Left colon (tissue), 2 donors: ENCODE measurements at places on chromosomes 5 and 9.

GRCh38 chr5:135880278-135880677 is 15.4 kb downstream of the IL9 start:
- peak; percentile 23 for DNase-seq

DNA sequence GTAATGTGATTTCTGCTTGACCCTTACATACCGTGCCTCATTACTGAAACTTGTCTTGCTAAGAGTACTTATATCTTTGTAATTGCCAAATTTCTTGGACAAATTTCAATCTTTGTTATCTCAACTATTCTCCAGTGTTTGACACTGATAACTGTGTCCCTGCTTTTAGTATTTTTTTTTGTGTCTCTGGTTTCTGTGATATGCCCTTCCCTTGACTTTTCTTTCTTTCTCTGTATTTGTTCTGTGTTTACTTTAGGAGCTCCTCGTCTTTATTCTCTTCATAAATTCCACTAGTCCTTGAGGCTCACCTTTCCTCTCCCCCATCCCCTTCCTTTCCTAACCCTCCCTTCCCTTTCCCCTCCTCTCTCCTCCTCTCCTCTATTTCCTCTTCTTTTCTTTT is 123.7 kb upstream of the FBXL17 start:
- DNase-seq = no peak

DNA sequence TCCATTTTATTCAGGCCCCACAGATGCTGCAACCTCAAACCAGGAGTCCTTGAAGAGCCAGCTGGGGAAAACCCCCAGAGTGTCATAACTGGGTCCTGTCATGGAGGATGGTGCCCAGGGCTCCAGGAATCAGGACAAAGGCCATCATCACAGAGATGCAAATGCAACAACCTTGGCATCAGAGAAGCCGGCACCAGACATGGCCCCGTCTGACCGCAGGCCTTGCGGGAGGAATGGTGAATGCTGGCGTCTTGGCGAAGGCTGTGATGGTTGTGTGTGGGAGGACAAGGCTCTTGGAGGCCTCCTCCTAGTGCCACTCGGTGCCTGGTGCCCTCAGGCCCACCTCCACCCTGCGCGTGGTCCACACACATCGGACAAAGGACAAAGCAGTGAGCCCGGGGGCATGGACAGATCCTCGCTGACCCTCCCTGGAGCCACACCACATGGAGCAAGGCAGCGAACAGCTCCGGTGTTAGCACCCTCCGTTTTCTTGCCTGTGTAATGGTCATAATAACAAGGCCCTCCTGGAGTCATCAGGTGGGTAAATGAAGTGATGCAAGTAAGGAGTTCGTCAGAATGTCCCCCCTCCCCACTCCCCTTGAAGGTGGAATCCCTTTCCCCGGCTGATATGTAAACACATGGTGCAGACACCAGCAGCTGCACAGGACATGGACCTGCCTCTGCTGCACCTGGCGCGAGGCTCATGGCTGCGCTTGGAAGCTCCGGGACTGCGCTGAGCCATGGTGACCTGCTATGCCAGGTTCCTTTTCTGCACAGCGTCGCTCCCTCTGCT is 380.7 kb downstream of the IRX2 start:
- no peak for DNase-seq

DNA sequence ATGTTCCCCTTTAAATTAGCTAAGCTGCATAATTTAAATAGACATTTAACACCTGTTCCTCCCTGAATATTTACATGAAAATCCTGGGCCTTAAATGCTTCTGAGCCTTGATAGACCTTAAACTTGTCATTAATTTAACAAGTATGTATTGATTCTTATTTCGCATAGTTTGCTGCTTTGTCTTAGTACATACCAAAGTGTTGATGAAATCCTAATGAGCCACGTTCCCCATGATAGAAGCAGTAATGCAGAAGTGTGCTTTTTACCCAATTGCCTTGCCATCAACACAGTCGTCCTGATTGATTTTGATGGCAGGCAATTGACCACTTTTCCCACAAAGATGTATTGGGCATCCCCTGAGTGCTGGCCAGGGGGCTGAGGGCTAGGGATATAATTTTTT is 213.5 kb downstream of the SGCD start:
- DNase-seq = no peak

GRCh38 chr5:86542532-86542931 is 75.2 kb upstream of the COX7C start:
- DNase-seq = no peak

GRCh38 chr5:34656001-34656699 is at the start of gene RAI14:
RAI14 (plus strand) TSS chr5:34656328; CDS start chr5:34686920, 30,592 bp downstream.
- DNase-seq = peak; percentile 74

DNA sequence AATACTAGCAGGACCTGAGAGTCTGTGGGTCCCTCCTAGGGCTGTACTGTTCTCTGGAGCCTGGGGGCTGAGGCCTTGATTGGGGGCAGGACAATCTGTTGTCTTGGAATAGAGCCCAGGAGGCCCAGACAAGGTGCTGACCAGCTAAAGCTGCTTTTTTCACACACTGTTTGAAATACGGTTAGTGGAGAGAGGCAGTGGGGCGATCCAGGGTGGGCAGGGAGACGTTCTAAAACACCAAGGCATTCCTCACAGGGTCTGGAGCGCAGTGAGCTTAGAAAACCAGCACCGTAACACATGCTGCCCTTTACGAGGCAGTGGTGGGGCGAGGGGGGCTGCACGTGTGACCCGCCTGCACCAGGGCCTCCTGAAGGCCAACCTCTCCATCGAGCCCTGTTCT is 55.1 kb downstream of the EHMT1 start:
- no peak for DNase-seq

DNA sequence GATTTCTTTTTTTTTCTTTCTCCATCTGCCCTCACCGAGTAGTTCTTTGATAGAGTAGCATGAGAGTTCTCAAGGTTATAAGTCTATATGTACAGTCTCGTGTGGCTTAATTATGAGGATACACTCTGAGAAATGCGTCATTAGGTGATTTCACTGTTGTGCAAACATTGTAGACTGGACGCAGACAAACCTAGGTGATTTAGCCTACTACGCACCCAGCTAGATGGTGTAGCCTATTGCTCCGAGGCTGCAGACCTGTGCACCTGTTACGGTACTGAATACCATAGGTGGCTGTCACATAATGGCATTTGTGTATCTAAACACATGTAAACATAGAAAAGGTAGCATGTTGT is 26.9 kb upstream of the CORO2A start:
- no peak for DNase-seq

DNA sequence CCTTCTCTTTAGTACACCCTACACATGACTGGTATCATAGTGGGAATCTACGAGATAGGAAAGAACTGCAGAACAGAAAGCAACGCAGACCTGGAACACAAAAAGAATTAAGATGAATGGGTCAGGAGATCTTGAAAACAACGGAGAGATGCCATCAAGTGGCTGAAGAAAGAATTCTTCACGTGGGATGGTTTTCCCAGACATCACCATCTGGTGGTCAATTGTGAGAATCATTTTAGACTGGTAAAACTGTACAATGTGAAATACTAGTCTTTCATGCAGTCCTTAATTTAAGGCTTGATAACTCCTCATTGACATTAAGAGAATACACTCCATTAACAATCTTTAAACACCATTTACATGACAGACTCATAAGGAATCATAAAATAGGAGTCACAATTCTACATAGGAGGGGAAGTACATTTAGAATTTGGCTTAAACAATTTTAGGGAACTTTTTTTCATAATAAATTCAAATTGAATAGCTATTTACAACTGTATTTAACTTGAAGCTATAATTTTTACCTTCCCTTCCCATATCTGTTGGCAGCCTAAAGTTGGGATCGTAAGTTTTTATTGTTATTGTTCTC is 128.4 kb upstream of the TRPM3 start:
- no peak for DNase-seq

GRCh38 chr5:125325488-125326149 is 579.2 kb upstream of the ZNF608 start:
- no peak for DNase-seq

DNA sequence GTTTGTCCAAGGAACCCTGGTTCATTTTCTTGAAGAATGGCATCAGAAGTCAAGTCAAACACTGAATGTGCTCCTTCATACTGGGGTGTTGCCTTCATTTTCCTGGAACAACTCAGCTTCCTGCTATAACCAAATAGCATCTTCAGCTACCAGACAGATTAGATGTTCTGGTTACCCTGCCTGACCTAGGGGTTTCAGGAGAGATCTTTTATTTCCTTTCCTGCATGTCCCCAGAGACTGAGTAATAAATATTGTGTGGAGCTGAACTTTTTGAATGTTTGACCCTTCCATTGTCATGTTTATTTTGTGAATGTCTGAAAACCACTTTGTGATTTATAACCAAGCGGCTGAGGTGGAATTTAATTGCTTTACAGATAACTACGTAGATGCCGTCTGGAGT is 147.1 kb downstream of the IRX1 start:
- no peak for DNase-seq

DNA sequence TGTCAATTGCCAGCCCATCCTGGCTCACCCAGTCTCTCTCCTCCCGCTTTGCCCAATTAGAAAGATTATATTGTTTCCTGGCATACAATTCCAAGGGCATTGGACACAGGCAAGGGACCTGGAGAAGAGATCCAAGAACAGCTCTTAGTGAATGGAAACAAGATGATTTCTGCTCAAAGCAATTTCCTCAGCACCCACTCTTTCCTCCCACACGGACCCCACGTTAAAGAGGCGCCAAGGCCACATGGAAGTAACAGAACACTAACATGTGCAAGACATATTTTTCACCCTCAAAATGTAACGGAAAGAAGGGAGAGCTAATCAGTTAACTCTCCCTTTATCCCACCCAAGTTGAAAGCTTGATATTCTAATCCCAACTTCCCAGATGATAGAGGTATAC is 111.2 kb downstream of the LHFPL2 start:
- DNase-seq = no peak

DNA sequence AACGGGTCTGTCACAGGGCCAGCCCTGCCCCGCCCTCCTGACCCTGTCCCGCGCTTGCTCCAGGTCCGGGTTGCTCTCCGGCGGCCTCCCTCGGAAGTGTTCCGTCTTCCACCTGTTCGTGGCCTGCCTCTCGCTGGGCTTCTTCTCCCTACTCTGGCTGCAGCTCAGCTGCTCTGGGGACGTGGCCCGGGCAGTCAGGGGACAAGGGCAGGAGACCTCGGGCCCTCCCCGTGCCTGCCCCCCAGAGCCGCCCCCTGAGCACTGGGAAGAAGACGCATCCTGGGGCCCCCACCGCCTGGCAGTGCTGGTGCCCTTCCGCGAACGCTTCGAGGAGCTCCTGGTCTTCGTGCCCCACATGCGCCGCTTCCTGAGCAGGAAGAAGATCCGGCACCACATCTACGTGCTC is 4.2 kb downstream of the B4GALT7 start:
- no peak for DNase-seq

DNA sequence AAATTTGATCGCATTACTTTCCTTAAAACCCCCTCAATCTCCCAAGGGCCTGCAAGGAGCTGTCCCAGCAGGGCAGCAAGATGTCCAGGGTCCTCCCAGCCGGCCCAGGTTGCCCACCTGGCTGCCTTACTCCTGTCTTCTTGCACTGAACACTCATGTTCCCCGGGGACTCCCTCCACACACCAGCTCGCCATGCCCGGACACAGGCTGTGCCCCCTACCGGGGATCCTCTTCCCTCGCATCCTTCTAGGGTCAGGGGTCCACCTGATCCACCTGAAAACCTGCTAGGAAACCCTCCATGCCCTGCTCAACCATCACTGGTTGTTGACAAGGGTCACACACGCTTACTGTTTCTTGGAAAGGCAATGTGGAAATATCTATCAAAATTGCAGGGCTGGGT is 172.0 kb upstream of the MSX2 start:
- DNase-seq = no peak

- no peak for DNase-seq
Observed at GRCh38 chr9:6944093-6944551, 186.3 kb downstream of the KDM4C start.

DNA sequence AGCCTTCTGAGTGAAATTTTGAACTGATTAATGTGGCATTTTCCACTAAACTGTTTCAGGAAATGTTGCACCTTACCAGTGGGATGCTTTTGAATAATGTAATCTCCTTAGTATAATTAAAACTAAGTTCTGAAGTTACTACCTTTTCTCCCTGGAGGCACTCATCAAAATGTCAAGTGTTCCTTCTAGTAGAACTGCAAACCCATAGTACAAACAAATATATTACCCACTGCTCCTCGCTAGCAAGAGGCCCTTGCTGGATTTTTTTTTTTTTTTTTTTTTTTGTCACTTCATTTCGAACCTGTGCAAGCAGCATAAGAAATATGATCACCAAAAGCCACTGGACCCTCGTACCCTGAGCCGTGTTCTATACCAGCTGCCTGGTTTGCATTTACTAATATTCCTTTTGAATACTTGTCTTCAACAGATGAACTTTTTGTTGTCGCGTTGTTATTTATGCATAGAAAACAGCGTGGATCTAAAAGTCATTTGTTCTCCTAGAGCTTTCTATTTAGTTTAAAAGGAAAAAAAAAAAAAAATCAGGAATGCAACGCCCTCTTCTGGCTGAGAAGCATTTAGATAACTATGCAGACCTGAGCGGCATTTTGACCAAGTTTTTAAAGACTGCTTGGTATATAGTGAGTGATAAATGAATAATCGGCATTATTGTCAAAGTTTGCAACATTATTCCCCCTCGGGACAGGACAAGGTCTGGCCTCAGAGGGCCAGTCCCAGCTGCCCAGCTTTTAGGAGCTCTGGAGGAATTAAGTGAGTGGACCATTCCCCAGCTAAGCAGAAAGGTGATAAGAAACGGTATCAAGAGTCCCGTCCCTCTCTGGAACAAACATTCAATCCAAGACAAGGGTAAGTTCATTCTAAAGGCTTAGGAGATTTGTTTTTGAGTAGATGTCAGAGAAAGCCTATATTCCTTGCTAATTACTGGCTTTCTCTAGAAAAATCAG is 162.5 kb upstream of the KIF2A start:
- no peak for DNase-seq

GRCh38 chr9:135008416-135008815 is 79.1 kb upstream of the OLFM1 start:
- DNase-seq = no peak

DNA sequence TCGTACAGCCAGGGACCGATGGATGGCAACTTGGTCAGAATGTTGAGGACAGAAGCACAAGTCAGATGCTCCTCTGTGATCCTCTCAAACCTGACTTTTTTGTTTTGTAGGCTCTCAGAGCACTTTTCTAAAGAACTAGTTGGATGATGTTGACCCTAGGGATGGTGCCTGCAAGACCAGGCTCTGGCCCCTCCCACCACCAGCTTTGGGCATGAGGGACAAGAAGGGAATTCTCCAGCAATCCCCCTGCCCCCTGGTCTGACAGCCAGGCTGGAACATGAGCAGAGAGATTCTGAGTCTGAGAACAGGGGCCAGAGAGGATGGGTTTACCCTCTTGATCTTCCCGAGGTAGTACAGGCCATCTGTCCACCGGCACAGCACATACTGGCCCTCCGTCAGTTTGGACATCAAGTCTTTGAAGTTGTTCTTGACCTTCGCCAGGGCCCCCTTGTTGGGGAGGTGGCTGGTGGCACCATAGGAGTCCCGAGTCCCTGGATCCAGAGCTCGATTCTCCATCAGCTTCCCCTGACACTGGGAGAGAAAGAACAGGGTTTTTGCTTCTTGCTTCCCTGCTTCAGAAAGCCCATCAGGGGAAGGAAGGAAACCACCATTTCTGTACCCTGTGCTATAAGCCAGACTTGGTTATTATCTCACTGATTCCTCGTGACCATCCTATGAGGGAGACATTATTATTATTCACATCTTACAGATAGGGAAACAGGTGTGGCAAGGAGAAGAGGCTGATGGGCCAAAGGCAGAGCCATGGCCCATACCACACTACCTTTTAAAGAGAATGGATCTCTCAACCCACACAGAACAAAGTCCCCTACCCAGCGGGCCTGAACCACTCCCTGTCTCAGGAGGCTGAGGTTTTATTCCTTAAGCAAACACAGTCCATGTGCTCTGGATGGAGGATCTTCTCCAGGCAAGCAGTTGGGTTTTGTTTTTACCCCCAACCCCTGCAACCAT is 2.5 kb downstream of the PHF19 start:
- no peak for DNase-seq
